Stimulated activated effector memory CD8-positive, alpha-beta T cell treated with anti-CD3 and anti-CD28 coated beads, Interleukin-12 subunit alpha, Interleukin-12 subunit beta, amount 100 ng/mL, for 72 hours (primary cell): ENCODE measurements at places on chromosomes 1 and 21.
A peak's percentile ranks its signal among the peaks of the same experiment; 100 is the strongest.

DNA sequence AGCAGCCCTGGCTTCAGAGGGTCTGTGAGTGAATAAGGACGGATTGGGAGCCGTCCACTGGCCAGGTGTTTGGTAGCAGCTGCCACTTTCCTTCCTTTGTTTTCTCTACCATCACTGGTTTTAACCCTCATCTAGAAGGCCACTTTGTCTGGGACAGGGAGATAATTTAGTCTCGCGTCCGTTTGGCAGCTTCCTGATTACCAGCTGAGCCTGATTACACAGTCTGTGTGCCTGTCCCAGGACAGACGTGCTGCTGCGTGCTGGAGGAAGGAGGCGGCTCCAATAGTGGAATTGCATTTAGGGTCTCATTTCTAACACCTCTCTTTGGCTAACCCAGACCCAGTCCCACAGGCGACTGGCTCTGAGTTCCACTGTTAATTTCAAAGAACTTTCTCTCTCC lies 24.6 kb upstream of the CASQ2 start:
- no peak for DNase-seq

- DNase-seq = no peak
These were observed 419.9 kb downstream of the PTPRU start for GRCh38 chr1:29655945-29656850.

- DNase-seq = no peak
These were observed 17.3 kb downstream of the GBP1 start for GRCh38 chr1:89047734-89048133.

DNA sequence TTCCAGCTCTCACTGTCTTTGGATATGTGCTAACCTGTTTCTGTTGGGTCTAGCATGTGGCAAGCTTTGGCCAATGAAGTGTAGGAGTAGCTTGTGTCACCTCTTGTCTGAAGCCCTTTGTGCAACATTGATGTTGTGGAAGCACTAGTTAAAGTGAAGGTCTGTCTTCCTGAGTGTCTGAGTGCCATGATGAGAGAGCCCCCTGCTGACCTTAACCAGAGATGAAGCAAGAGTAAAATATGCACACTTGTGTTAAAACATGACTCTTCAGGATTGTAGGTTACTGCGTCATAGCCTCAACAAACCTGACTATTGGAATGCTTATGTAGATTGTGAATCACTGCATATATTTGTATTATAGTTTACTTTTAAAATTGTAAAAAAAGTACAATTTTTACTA lies 103.7 kb downstream of the NCAM2 start:
- DNase-seq = no peak

DNA sequence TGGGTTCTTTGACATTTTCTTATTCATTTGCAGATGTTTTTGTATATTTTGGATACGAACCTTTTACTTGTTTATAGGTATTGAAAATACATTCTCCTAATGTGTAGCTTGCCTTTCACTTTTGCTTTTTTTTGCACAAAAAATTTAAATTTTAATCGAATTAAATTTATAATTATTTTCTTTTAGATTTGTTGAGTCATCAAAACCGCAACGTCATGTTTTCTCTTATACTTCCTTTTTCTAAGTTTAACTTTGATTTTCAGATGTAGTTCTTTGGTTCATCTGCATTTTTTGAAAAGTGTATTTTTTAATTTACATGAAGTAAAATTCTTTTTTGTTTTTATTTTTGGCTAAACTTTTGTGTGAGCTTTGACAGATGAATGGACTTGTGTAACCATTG lies 243.7 kb upstream of the DPYD start:
- DNase-seq = no peak

- no peak for DNase-seq
These were observed 58.0 kb downstream of the SDC3 start for GRCh38 chr1:30850607-30851006.

- no peak for DNase-seq
These were observed 11.1 kb downstream of the CERS2 start for GRCh38 chr1:150963321-150964163.

GRCh38 chr1:154808909-154809262 lies 61.2 kb downstream of the KCNN3 start:
- DNase-seq = no peak

DNA sequence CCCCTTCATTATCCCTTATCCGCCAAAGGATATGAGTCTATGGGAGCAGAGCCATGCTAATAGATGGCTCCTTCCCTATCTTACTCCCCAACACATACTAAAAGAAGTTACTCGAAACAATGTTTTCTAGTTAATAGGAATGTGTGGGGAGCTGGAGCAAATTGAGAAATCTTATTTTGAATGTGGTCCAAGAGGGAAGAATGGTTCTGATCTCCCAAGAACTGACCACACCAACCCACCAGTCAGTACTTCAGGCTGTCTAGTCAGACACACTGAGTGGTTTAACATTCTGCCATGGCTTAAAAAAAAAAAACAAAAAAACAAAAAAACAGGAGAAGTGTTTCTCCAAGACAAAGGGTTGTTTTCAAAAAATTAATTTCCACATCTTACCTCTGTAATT lies 31.5 kb upstream of the DNASE2B start:
- DNase-seq = no peak

- no peak for DNase-seq
These were observed 16.8 kb downstream of the ATP8B2 start for GRCh38 chr1:154342132-154342531.

DNA sequence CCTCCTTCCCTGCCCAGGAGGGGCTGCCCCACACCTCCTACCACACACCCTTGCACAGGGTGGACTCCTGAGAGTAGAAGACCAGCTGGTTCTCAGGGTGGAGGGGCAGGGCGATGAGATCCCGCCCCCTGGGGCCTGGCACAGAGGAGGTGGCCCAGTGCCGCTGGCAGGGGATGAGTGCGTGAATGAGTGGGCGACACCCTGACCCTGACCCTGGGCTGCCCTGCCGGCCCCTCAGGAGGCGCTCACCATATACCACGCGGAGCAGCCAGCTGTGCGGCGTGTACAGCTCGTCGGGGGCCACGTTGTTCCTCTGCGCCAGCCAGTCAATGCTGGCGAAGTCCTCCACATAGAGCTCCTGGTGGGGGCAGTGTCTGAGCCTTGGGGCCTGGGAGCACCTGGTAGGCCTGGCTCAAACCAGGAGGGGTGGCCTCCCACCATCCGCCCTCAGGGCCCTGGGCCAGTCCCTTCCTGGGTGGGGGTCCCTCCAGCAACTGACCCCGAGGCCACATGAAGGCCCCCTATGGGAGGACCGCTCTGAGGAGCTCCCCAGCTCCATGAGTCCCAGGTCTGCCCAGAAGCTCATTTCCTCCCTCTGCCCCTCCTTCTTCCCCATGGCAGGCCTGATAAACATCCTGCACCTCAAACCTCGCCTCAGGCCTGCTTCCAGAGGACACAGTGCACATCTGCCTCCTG lies 13.0 kb downstream of the LSS start:
- DNase-seq = no peak

DNA sequence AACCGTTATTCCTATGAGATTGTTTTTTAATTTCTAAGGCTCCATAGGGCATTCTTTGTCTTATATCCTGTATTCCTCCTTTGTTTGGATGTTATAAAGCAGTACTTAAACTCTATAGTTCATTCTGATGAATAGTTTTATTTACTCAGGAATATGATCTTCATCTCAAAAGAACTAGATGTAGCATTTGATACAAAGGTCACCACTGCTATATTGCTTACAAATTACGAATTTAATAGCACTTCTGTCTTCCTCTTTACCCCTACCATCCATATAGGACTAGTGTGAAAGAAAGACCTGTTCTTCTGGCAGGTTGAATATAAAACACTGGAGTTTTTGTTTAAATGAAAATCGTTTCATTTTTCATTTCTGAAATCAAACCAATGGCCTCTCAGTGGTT lies 468.1 kb upstream of the CXADR start:
- DNase-seq = no peak

- DNase-seq = no peak
These were observed 15.4 kb upstream of the NADK start for GRCh38 chr1:1793481-1794244.

- DNase-seq = no peak
These were observed 79.7 kb upstream of the RUNX3 start for GRCh38 chr1:25009671-25010262.

GRCh38 chr1:190205713-190206112 lies 272.0 kb downstream of the BRINP3 start:
- no peak for DNase-seq

DNA sequence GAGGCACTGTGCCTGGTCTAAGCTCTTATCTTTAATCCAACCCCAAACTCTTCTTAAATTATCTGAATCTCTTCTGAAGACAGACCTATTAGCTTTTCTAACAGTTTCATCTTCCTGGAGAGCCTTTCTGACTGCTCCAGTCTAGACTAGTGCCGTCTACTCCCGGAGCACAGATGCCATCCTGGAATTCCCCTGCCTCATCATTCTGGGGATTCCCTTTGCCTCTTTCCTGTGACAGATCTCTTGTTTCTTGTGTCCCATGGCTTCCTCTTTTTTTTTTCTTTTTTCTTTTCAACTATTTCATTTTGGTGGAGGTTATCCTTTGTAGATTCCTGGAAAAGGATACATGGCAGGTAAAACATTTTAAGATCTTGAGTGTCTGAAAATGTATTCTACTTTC lies 11.7 kb downstream of the SEMA4A start:
- no peak for DNase-seq

GRCh38 chr1:246794828-246795671 lies 70.8 kb downstream of the SCCPDH start:
- DNase-seq = no peak

DNA sequence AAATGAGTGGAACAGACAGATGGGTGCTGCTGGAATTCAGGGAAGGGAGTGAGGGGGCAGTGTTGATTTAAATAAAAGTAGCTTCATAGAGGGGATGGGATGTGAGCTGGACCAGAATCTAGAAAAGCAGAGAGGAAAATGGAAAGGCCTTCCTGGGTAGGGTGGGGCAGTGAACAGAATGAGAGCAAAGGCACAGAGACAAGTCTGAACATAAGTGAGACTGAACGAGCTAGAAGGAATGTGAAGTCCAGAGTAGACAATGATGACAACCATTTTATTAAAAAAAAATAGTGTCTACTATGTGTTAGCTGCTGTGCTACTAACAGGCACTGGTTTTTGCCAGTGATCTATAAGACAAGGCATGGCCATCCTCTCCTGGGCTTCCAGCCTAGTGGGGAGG lies 36.0 kb downstream of the ELK4 start:
- no peak for DNase-seq

GRCh38 chr1:31421371-31422040 lies 8.5 kb downstream of the SERINC2 start:
- DNase-seq = no peak

- DNase-seq = no peak
These were observed 2.4 kb upstream of the ARHGAP29 start for GRCh38 chr1:94239796-94240195.

DNA sequence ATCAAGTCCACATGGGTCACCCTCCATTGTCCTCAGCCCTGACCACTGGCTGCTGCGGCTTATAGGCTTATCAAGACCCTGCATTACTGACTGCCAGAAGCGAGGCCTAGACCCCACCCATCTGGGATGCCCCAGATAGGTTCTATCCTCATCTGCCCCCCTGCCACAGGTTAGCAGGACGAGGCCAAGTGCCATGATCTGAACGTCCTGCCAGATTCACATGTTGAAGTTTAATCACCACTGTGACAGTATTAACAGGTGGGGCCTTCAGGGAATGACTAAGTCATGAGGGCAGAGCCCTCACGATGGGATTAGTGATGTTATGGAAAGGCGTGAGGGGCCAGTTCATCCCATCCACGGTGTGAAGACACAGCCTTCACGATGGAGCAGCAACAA lies 6.2 kb upstream of the CPLANE2 start:
- DNase-seq = no peak

DNA sequence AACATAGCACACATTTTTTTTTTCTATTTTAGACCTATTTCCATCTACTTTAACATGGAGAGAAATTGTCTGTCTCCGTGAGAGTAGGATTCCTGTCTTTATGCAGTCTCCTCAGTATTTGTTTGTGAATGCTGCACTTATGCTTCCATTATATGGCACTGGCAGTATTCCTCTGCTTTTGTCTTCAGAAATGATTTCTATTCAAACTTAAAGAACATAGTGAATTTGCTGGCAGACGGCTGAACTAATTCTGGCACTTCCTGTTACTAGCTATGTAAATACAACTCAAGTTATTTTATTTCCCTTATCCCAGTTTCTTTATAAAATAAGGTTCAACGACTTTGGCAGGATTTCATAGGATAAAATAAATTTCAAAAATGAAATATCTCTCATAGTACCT lies 45.3 kb downstream of the KCTD3 start:
- no peak for DNase-seq

DNA sequence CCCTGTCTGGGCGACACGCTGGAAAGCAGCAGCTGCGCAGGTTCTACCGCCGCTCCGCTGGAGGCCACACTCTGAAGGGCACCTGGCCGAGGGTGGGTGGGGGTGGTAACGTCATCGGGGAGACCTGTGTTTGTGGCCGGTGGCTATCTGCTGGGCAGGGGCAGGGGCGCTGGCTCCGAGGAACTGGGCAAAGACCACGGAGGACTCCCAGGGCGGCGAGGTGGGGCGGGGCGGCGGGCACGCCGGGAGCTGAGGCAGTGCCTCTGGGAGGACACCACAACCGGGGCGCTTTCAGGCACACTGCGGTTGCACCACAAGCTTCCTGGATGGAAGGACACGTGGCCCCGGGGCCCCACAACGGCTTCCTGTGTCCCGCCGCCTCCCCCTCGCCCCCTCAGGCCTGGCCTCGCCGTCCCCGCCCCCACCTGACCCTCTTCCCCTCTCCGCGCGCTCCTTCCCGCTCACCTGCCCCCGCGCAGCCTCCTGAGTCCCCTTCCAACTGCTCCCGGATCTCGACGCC lies 3.3 kb upstream of the DENND2D start:
- peak; percentile 69 for DNase-seq

GRCh38 chr1:204514828-204515227 lies 1.4 kb upstream of the MDM4 start:
- no peak for DNase-seq

GRCh38 chr1:105652109-105652508 lies 1404.4 kb upstream of the PRMT6 start:
- DNase-seq = no peak

- no peak for DNase-seq
These were observed 4.5 kb upstream of the RASSF5 start for GRCh38 chr1:206502812-206503211.

GRCh38 chr1:200367841-200368534 lies 41.8 kb downstream of the ZNF281 start:
- DNase-seq = no peak

DNA sequence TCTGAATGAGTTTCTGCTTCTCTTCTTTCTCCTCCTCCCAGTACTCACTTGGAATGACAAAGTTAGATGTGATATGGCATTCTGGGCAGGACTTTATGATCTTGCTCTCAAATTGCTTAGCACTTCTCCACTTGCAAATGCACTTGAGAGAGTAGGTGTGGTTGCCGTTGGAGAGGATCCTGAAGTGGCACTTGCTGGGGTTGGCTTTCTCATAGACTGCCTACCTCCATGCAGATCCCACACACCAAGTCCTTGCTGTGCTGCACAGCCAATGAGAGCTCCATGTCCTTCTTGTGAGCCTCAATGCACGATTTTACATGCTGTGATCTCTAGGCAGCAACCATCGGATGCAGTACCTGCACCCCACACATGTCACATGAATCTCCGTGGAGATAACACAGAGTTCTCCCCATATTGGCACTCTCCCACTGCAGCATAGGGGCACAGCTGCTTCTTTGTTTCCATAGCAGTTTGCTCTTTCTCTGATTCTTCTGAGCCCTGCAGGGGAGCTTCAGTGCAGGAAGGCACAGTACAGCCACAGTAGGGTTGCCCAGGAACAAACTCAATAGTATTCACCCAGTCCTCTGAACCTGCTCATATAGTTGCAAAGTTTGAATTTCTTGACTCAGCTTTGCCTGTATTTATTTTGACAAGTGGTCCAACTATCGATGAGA lies 45.2 kb downstream of the ZNF691 start:
- DNase-seq = no peak
